ENCODE measurements at places on chromosomes 5 and 9. TPM values are rescaled to one million over a fixed set of nuclear protein-coding genes. Genes with fewer than 3 reads are reported as not detected.
A peak's percentile ranks its signal among the peaks of the same experiment; 100 is the strongest.

DNA sequence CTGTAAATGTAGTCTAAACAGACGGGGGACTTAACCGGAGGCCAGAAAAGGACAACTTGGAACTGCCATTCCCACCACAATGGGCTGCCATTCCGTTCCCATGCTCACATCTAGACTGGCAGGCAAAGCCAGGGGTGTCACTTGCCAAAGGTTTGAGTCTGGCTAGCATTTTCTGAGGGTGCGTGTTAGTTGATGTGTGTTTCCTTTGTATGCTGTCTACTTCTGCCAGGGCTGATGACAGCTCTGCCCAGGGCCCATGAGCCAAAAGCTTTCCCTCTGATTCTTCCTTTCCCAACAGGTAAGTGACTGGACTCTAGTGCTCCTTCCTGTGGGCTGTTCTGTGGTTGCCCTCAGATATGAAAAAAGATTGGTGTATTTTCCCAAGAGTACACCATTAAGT is 68.0 kb downstream of the ZNF608 start:
- no peak for DNase-seq

DNA sequence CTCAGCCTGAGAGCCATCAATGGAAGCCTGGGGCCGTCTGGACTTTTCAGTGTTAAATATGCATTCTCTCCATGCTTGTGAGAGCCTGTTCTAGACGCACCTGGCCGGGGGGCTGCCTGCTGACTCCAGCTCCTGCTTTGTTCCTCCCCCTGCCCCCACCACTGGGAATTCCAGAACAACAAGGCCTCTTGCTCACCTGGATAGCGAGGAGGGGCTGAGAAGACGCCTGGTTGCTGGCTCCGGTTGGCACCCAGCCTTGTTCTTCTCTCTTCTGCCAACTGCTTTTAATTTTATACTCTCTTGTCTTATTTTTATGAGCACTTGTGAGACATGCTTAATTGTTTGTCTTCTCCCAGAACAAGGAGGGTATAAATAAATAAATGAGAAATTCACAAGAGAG is 15.0 kb upstream of the RAPGEF1 start:
- no peak for DNase-seq

GRCh38 chr9:16316456-16316855 is 554.0 kb downstream of the BNC2 start:
- DNase-seq, result peak; percentile 18

DNA sequence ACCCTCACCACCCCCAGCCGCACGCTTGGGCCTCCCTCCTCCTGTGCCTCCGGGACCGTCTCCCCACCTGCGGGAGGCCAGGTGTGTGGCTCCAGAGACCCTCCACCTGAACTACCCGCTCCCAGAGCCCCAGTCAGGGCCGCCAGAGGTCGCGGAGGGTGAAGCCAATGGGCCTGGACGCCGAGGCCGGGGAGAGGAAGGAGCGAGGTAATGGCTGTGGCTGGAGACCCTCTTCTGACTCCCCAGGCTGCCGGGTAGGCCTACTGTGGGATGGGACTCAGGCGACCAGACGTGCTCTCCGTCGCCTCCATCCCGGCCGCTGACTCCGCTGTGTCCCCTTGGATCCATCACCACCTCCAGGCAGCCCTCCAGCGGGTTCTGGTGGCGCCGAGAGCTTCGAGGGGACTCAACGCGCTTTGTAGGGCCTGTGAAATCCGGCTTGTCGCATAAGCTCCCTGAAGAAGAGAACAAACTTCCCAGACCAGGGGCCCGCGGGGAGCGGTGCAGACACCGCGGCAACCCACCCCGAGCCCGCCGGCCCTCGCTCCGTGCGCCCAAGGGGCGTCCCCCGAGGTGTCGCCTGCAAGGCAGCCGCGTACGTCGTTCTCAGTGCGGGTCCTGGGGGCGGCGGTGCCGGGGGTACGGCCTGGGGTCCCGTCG is 12.6 kb downstream of the IRX2 start:
- DNase-seq, result no peak

DNA sequence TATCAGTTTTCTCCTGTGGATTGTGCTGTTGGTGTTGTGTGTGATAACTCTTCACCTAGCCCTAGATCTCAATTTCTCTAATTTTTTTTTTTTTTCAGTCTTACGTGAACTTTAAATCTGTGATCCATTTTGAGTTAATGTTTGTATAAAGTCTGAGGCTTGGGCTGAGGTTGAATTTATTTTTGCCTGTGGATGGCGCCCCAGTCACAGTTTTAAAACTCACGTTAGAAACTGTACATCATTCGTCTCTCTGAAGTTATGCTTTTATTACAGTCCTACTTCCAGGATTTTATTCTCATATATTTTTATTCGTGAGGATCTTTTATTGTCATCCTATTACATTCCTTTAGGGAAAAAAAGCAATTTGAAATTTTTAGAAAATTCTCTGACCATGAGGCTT is 103.1 kb downstream of the EHMT1 start:
- DNase-seq, result no peak

HTR4 gene
- not detected for total RNA-seq

RNF224 gene
- total RNA-seq, result not detected

RNF14 gene
- total RNA-seq, result 69.0 TPM

All from osteoblast (primary cell).